ENCODE measurements at places on chromosomes 11 and 22.

DNA sequence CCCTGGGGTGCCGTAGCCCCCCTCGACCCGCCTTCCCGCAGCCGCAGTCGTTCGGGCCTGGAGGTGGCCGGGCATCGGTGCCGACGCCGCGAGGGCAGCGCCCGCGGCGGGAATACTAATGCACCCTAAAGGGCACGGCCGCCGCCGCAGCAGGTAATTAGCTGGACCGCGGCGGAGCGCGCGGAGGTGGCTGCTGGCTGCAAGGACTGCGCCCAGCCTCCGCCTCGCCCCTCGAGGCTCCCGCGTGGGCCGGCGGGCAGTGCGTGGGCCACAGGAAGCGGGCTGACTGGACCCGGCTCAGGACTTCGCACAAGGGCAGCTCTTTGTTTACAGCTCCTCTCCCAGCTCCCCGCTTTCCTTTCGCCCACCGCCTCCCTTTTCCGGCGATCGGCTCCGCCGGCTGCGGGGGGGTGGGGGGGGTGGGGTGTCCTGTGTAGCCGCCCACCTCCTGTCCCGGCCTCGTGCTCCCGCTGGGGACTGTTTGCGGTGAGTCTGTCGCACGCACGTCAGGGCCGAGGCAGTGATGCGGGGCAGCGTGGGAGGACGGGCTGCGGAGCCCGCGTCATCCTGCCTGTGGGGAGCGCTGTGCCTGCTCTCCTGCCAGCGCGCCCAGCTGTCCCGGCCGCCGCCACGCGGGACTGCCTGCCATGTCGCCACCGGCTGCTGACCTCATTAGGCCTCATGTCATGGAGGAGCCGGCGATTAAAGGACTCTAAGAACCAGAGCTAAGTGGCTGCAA lies 53.2 kb downstream of the GRIK4 start:
- no peak for DNase-seq

GRCh38 chr11:28584992-28585391 lies 476.8 kb downstream of the METTL15 start:
- no peak for DNase-seq

- no peak for DNase-seq
Measured at GRCh38 chr22:32920032-32920628, 118.6 kb downstream of the TIMP3 start.

DNA sequence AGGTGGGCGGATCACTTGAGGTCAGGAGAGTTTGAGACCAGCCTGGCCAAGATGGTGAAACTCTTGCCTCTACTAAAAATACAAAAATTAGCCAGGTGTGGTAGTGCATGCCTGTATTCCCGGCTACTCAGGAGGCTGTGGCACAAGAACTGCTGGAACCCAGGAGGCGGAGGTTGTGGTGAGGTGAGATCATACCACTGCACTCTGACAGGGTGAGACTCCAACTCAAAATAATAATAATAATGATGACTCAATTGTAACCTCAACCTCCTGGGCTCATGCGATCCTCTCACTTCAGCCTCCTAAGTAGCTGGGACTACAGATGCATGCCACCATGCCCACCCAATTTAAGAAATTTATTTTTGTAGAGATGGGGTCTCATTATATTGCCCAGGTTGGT lies 15.6 kb upstream of the CHRNA10 start:
- DNase-seq = no peak

GRCh38 chr11:61976420-61976800 lies 9.0 kb upstream of the FTH1 start:
- DNase-seq = no peak

DNA sequence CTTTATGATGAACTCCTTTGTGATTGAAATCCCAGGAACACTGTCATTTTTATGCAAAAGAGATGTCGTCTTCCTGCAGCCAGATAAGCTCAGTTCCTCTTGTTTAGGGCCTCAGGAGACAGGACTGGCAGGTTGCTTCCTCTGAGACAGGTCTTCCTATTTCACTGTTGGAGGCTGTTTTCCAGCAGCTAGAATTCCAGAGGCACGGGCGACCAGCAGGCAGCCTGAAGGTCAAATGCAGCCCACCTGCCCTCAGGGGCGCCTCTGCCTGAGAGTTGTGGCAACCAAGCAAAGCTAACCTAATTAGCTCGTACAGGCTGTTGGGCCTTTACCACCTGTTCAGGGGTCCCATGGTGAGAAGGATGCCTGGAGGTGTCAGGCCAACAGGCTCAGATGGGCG lies 22.3 kb downstream of the SLC6A5 start:
- no peak for DNase-seq

DNA sequence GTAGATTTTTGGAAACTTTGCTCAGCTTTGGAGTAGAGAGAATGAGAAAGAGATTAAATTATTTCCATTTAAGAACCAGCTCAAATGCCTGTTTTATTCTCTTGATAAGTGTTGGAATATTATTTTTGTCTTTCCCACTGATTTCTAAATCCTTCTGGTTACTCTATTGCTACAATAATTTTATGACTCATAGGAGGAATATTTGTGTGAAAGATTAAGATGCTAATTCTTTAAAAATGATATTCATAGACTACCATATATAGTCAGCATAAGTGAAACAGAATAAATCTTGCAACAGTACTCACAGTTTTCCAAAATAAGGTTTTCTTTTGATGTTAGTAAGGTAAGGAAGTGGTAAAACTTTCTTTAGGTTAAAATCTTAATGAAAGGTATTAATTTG lies 60.9 kb downstream of the YAP1 start:
- DNase-seq = no peak

DNA sequence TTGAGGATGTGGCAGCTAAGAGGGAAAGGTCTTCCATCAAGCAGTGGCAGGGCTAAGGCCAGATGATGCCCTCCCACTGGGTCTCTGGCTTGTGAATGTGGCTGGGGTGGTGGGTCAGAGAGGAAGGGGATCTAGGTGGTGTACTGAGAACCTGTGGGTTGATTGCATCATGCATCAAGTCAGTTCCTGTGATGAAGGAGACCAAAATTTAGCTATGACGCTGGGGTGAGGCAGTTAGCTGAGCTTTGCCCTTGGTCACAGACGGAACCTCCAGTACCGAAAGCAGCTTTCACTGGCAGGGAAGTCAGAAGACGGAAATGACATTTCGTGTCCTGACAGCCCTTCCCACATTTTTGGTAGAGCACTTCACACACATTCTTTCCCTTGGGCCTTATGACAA lies 20.7 kb downstream of the ATG16L2 start:
- DNase-seq = no peak
